ENCODE measurements at places on chromosomes 5 and 9.

- peak; percentile 79 for DNase-seq
These were observed 13.4 kb downstream of the PCSK5 start for GRCh38 chr9:75903785-75904360.

DNA sequence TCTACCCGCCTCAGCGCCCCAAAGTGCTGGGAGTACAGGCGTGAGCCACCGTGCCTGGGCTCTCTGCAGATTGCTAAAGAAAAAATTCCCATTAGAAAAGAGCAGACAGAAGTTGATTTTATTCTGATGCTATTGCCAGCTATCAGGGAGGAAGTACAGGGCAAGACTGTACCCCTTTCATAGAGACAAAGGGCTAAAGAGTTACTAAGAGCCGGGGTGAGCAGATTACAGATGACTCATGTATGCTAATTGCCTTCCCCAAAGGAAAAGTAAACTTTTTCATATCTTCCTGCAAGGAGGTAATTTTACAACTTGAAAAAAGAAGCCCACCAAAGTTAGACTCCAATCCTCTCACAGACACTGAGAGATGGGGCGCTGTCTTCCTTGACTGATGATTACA, 42.3 kb upstream of the MCTP1 start:
- no peak for DNase-seq

- DNase-seq: no peak
These were observed 218.8 kb upstream of the IL12B start for GRCh38 chr5:159549046-159549445.

DNA sequence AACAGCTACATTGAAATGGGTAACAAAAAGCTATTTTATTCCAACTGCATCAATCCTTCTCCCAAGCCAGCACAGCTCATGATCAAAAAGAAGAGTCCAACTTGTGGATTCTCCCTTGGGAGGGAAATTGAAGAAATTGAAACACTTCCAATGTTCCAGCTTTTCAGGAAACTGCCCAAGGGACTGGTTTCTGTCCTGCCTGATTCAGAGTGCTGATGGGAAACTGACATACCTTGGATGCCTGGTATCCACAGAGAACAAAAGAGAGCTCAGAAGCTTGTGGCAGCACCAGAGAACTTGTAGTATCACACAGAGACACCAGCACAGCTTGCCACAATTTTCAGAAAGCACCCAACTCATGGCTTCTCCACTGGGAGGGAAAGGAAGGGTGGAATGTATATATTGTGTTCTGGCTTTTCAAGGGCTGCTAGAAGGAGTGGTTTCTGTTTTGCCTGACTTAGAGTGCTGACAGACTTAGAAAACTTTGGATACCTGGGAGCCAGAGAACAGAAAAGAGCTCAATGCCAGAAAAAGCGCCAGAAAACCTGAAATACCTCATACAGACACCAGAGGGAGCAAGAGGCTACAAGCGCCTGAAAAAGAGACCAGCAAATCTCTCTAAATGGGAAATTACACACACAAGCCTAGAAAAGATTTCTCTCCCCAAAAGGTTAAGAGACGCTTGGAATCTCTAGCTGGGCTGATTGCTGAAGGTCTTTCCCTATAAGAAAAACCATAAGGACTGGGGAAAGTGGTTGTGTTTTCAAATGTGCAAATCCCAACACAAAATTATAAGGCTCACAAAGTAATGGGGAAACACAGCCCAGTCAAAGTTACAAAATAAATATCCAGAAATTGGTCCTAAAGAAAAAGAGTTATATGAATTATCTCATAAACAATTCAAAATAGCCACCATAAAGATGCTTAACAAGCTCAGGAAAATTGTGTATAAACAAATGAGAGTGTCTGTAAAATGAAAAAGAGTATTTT, 178.8 kb downstream of the SPOCK1 start:
- peak; percentile 57 for DNase-seq

- DNase-seq: no peak
These were observed 61.7 kb downstream of the SLC38A9 start for GRCh38 chr5:55650386-55650785.

- DNase-seq: no peak
These were observed 1251.4 kb upstream of the CDH6 start for GRCh38 chr5:29942089-29942488.

DNA sequence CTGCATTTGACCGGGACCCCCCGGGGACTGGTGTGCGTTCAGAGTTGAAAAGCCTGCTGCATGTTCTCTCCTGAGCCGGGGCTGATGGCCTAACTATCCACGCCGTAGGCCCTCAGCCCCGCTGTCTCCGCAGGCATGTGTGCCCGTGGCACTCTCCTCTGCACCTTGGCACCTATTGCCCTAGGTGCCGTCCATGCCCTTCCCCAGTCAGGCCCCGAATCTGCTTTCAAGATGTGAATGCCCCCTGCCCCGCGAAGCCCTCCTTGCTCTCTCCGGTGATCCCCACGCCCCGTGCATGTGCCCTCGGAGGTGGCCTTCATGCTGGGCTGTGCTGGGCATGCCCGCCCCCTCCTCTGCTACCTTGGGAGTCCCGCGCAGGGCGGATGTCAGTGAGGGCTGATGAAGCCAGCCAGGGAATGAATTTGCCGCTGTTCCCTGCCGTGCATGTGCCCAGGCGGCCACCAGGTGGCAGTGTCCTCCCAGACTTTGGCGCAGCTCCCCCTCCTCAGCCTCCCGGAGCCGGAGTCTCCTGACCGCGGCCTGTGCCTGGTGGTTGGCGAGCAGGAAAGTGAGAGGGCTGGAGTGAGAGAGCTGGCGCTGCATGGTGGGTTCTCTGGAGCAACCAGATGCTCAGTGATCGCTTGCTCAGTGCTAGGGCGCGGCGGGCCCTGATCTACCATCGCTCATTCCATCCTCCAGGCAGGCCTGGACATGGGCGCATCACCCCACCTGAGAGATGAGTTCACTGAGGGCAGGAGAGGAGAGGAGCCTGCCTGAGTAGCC, 112.9 kb upstream of the LMX1B start:
- peak; percentile 50 for DNase-seq

- peak; percentile 74 for DNase-seq
These were observed 69.8 kb upstream of the RAI14 start for GRCh38 chr5:34586117-34586885.

- peak; percentile 94 for DNase-seq
These were observed 812.9 kb upstream of the ZNF608 start for GRCh38 chr5:125559296-125559695.

DNA sequence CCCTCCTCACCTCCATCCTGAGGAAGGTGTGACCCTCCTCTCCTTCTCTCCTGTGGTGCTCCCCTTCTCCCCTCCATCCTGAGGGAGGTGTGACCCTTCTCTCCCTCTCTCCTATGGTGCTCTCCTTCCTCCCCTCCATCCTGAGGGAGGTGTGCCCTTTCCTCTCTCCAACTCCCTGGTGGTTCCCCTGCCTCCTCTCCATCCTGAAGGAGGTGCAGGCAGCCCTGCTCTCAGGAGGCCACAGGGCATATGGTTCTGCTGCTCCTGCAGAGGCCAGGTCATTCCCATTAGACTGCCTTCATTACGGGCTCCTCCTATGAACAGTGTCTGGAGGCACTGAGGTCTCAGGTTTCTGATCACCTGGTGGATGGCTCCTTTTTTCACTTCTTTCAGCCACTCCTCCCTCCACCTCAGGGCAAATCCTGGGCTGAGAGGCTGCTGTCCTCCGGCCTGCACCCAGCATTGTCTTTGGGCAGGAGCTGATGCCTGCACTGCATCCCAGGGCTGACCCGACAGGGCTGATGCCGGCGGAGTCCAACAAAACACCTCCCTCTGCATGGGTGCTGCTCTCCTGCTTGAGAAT, 197.1 kb downstream of the MED10 start:
- no peak for DNase-seq

DNA sequence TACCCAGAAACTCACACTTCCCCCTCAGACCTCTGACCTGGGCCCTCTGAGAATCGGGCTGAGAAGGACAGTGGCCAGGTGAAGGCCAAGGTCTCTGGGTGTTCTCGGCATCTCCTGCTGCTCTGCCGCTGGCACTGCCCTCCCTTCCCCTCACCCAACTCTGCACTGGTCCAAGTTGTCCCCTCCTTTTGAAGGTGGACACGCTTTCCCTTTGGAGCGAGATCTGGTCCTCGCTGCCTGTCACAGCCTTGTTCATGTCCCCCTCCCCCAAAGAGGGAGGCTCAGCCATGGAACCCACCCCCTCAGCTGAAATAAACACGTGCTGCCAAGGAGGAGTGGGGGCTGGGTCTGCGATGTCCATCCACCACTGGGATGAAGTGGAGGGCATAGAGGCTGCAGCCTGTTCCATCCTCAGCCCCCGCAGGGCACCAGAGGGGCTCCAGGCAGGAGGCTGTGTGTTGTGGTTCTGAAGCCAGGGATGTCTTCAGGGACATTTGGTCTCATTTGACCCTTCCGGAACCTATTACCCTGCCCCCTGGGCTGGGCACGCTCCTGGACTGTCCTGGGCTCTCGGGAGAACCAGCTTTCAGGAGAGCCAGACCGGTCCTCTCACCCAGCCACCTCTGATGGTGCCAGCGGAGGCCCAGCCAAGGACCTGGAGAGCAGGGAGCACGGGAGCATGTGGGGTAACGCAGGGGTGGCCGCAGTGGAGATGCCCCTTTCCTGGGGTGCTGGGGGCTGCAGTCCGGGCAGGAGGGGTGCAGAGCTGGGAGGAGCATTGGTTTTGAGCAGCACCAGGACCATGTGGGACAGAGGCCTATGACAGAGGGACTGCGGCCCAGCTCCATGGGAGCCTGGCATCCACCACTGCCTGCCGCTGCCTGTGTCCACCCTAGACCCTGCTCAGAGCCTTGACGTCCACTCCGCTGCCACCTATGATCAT, 4.7 kb upstream of the LCN2 start:
- DNase-seq: no peak

Data from RCC 7860 (cell line).